ENCODE measurements at places on chromosomes 5 and 9.

DNA sequence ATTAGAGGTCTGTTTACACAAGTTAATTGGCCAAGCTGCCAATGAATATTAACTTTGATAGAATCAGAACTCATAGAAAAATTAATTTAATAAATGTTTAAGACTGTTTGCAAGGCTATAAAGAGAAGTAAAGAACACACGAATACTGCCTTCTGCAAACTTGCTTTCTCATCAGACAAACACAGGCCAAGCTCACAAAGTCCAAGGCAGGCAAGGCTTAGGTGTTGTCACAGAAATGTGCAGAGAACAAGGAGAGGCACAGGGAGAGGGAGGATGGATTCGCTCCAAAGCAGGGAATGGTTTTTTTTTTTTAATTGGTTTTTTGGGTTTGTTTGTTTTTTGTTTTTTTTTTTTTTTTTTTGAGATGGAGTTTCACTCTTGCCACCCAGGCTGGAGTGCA is 43.4 kb downstream of the RETREG1 start:
- DNase-seq = no peak

DNA sequence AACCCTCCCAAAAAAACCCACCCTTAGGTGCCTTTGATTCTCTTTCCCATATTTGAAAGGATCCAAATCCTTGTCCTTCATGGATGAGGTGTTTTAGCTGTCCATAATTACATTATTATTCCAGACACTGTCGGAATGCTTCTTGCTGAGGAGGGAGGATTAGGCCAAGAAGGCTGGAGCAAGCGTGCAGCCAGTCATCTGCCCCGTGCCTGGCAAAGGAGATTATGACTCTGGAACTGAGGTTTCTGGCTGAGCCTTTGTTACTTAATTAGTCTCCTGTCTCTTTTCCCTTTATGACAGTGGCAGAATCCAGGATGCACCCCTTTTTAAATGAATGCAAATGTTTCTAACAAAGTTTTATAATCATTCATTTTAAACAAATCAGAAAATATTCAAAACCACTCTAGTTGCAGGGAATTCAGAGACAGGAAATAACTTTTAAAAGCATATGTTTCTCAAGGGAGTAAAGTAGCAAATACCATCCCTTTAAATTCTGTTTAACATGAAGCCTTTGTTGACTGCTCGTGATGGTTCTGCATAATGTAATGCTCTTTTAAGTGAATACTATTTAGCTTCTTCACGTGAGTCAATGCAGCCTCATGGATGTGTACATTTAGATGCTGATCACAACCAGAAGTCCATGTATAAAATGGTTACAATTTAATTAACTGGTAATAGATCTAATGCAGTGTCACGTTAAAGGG is 69.8 kb downstream of the GALNT10 start:
- DNase-seq = no peak

DNA sequence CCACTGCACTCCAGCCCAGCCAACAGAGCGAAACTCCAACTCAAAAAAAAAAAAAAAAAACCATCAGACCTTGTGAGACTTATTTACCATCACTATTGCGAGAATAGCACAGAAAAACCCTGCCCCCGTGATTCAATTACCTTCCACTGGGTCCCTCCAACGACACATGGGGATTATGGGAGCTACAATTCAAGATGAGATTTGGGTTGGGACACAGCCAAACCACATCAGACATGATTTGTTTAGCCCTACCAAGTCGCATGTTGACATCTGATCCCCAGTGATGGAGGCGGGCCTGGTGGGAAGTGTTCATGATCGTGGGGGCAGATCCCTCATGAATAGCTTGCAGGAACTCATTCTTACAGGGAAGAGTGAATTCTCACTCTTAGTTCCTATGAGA is 26.6 kb downstream of the MYO10 start:
- DNase-seq = no peak

DNA sequence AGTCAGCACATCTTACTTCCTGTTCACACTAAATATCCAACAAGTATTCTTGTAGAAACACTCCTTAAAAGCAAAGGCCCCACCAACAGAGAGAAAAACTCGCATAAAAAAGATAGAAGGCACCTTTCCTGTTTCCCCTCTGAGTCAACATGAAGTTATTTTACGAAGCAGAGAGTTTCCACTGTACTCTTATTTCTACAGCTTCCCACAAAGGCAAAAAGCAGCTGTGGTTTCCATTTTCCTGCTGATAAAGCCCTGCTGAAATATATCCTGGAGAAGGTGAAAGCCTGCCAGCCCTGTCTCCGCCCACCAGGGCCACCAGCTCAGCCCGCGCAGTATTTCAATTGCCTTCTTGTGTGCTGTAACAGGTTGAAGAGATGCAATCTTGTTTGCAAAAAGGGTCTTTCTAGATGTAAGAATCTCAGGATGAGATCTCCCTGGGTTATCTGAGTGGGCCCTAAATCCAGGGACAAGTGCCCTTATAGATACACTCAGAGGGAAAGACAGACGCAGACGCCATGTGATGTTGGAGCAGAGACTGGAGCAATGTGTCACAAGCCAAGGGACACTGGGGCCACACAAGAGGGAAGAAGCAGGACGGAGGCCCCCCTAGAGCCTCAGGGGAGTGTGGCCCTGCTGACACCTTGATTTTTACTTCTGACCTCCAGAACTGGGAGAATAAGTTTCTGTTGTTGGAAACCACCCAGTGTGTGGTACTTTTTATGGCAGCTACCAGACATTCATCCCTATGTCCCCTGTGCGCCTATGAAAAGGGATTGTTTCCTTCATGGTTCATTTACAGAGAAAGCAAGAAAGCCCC is 19.9 kb downstream of the SEMA4D start:
- peak; percentile 28 for DNase-seq

DNA sequence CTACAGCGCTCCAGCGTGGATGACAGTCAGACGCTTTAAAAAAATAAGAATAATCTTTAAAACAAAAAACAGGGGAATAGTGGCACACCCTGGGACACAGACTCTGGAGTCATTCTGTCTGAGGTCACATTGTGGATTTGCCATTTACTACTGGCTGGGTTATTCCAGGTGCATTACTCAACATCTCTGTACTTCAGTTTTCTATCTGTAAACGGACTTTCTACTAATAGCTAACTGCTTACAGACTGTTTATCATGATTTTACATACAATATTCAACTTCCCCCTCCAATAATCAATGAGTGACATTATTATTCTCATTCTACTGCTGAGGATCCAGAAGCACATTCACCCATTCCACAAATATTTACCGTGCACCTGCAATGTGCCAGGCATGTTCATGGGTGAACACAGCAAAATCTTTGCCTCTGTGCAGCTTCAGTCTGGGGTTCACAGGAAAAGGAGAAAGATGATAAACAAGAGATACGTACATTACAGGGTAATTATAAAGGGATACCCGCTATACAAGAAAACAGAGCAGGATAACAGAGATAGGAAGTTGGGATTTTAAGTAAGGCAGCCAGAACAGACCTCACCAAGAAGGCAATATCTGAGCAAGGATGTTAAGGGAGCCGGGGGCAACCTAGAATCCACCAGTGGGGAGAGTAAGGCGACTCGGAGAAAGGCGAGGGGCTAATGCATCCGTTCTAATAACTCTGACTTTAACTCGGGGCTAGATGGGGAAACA is 984 bp upstream of the RAD23B start:
- DNase-seq = no peak

DNA sequence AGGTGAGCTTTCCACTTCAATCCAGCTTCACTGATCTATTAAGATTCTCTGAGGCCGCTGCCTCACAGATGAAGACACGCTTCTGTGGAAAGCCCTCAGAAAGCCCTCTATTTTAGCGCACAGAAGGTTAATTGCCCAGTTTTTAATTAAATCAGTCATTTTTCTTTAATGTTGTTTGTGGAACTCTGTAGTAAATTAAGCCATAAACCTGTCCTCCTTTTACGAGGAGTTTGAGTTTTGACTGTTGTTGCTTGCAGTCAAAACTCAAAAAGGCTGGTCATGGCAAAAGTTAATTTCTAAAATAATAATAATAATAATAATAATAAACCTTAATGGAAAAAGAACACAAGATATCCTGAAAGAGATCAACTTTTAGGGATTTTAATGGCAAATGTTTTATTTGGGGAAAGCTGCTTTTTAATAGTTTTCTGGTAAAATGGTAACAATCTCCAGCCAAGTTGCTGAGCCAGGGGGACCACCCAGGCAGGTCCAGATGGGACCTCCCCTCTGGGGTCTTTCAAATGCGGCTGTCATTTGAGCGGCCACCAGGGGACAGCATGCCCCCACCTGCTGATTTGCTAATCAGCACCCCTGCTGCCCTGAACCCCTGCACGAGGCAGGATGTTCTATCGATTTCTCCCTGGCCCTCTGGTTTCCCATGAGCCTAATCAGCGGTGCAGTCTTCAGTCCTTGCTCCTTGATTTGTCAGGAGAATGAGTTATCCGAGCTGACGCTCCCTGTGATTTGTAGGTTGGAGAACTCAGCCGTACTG is 247.2 kb downstream of the FSTL4 start:
- DNase-seq = no peak

DNA sequence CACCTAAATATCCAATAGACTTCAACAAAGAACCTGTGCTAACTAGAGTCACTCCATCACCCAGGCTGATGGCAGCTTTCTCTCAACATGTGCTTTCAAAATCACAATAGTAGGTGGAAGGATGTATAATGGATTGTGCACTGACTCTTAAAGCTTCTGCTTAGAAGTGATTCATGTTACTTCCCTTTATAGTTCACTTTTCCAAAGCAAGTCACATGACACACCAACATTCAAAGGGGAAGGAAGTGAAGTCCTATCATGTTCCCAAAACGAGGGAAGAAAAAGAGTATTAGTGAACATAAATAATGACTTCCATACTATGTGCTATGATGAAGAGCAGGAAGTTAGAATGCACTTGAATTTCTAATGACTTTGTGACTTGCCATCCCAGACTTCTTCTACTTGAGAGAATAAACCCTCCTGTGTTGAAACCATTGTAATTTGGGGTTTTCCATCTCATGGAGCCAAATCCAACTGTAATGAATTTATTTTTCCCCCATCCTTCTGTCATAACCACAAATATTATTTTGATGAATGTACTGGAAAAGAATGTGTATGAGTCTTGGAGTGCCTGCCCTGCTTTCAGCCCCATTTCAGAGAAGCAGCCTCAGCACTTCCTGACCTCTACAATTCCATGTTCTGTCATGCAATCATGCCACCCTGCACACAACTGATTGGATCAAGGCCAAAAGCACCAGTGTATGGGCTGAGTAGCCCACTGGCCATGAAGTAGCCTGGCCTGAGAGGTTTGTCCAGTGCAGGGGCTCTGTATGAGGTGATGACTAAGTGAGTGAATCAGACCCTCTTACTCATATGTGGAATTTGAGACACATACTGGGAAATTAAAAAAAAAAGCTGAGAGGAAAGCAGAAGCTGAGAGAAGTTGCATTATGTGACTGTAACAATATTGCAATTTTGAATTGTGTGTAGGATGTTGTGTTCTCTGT is 525.9 kb upstream of the CLINT1 start:
- DNase-seq = peak; percentile 98

DNA sequence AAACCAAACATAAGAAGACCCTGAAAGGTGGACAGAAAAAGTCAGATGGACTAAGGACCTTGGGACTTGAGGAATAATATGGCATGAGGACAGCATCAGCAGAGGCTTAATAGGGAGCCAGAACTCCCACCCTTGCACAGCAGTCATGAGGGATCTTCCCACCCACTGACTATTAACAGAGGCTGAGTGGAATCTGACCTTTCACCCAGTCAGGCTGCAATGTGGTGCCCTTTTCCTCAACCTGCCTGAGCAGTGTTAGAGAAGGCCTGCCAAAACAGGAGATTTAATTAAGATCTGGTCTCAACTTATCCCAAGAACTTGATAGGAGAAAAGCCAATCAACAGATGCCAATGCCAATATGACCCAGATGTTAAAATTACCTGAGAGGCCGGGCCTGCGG is 481.9 kb downstream of the KDM4C start:
- DNase-seq = no peak

GRCh38 chr5:74306845-74307244 is 333.7 kb downstream of the ENC1 start:
- no peak for DNase-seq

- peak; percentile 79 for DNase-seq
These were observed 11.0 kb downstream of the TMEM268 start for GRCh38 chr9:114621975-114622609.
